ENCODE measurements at places on chromosomes 3 and 15.

GRCh38 chr3:147514366-147515160, 105.4 kb downstream of the ZIC1 start:
- no peak for DNase-seq

DNA sequence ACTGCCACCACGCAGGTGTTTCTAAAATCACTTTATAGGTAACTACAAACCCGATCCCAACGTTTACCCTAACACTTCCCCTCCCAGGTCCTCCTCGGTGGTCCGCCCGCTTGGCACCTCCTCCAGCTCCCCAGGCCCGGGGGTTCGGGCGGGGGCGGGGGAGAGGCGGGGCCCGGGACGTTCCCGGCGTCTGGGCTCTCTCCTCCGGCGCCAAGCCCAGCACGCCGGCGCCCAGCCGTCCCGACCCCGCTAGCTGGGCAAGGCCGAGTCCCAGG, 562 bp downstream of the CGGBP1 start:
- DNase-seq = no peak

- DNase-seq = no peak
Measured at GRCh38 chr3:106249159-106249558, 380.3 kb upstream of the CBLB start.

GRCh38 chr3:157059181-157059580, 100.8 kb downstream of the CCNL1 start:
- DNase-seq = no peak

DNA sequence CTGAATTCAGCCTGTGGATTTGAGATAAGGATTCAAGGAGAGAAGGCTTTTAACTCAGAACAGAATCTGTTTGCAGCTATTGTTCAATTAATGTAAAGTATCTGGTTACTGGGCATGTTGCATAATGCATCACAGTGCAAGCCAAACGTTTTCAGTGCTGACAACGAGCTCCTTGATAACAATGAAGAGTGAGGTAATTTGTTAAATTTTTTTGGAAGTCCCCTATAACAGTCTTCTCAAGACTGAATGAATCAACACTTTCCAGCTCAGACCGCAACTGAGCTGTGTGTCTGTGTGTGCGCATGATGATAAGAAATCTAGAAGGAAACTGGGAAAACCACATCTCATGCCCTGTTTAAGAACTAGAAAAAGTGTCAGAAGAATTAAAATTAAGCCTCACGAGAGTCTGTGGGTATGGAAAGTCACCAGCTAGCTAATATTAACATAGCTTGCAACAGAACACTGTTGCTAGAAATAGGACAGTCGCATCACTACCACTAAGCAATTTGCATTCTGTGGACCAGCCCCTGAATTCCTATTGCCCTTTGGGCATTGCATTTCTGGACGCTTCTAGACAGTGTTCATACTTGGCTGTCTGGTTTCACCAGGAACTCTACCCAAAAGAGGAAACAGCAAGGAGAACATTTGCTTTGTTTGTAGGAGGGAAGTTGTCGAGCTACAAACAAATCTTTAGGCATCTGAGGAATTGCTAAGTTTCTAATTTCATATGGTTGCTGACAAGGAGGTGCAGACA, 43.7 kb upstream of the ATP2C1 start:
- DNase-seq = no peak

GRCh38 chr15:90364251-90364650, 12.2 kb downstream of the ZNF774 start:
- DNase-seq = no peak

- no peak for DNase-seq
Measured at GRCh38 chr3:37136067-37136466, 38.3 kb downstream of the LRRFIP2 start.

DNA sequence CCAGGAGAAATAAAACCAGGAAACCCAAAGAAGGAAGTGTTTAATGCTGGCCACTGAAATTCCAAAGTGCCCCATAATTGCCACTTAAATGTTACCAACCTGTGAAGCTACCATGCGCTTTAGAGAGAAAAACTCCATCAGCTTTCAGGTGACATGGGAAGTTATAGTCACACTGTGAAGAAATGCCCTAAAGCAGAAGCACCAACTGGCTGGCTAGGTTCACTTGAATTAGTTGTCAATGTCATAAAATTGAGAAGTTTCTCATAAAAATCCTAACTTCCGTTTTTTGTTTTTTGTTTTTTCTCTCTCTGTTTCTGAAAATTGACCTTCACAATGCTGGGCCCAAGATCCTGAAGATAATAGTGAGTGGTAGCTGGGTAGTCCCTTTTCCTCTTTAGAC, 167.9 kb upstream of the CTNNB1 start:
- DNase-seq = no peak

DNA sequence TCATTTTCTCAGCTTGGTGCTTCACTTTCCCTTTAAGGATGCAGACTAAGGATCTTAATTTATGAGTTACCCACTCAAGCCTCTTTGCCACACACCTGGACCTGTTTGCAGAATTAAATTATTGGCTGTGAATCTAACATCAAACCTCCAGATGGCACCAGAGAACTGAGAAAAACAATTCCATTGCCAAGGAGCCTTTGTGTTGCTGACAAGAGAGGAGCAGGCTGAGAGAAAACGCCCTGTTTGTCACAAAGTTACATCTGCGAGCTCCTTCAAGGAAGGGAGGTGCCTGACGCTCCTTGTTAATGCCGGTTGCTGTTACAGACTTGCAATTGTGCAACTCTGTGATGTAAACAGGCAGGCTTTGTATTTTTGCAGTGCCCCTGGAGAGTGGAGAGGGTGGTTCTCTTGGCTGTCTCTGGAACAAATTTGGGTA, 36.3 kb upstream of the TMC3 start:
- DNase-seq = peak; percentile 39

- DNase-seq = no peak
Measured at GRCh38 chr3:129540776-129541516, 2.0 kb upstream of the H1-8 start.

DNA sequence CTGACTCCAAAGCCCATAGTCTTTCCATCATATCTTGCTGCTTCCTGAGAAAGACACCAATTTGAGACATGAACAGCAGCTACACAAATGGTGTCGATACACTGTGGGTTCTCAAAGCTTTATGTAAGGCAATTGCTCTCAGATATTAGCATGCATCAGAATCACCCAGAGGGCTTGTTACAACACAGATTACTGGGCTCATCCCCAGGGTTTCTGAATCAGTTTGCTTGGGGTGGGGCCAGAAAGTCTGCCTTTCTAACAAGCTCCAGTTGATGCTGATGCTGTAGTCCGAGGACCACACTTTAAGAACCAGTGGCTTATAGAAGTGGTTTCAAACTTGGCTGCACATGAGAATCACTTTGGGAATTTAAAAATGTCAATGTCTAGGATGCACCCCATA, 86.5 kb downstream of the SEMA6D start:
- DNase-seq = no peak

DNA sequence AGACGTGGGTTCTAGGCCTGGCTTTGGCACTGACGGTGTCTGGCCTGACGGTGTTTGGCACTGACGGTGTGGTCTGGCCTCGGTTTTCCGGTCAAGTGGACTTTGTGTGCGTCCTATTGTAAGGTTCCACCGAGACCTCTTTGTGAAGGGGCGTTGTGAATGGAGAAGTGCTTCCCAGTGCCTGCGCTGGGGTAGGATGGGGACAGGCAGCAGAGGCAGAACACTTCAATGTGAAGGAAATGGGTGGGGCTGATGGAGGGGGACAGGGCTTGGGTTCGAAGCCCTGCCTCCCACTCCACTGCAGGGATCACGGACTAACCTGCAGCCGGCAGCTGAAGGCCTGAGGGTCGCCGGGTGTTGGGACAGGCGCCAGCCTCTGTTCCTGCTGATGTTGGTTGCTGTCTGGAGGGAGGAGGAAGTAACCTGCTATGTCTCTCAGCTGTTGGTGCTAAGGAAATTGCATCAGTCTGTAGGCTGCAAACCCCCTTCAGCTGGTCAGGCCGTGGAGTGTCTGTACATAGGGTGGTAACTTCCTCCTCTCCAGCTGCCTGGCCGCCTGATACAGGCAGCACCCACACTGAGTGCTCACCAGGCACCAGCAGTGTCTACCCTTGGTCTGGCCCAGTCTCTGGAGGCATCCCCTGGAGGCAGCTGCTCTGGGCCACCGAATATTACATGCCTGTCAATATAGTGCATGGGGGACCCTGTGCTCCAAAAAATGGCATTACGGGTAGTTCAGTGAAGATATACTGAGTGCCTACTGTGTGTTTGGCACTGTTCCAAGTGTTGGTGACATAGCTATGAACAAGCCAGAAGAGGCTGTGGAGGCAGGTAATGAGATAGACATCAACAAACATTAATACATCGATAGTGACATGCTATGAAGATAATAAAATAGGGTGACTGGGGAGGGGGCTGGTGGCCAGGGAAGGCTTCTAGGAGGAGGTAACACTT, 1.1 kb downstream of the TM6SF1 start:
- peak; percentile 55 for DNase-seq

GRCh38 chr15:65801229-65801805, 9.2 kb upstream of the DENND4A start:
- no peak for DNase-seq

GRCh38 chr3:134601539-134602439, 49.0 kb downstream of the KY start:
- no peak for DNase-seq

- no peak for DNase-seq
Measured at GRCh38 chr15:55257938-55258337, 31.7 kb downstream of the RAB27A start.

DNA sequence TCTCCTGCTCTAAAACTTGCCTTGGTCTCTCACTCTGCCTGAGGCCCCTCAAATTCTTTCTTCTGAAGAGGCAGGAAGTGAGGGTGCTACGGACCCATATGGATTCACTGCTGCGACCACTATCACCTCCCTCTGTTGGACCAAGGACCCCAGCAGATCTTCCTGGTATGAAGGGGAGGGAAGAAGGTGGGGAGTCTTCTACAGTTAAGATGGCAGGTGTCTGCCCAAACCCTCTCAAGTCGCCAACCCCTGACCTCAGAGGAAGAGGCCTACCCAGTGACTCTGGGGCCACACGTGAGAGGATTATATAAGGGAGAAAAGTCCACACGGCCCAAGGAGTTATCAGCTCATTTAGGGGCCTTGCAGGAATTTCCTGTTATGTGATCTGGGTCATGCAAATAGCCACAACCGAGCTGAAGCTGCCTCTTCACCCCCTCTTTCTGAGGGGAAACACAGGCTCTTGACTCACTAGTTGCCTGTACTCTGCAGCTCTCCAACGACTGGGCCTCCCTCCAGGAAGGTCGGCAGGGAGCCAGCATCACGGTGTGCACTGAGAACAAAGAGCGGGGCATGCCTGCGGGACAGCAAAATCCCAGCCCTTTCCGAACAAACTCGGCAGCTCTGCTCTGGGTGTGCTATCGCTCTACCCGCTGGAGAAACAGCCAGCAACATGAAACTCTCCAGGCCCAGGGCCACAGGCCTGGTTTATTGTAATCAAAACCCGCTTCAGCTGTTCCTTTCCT, 116.0 kb downstream of the XXYLT1 start:
- no peak for DNase-seq

GRCh38 chr3:31610700-31611275, 78.1 kb downstream of the STT3B start:
- DNase-seq = no peak

Measured in naive B cell (primary cell).